ENCODE measurements at places on chromosomes 13 and 19.

DNA sequence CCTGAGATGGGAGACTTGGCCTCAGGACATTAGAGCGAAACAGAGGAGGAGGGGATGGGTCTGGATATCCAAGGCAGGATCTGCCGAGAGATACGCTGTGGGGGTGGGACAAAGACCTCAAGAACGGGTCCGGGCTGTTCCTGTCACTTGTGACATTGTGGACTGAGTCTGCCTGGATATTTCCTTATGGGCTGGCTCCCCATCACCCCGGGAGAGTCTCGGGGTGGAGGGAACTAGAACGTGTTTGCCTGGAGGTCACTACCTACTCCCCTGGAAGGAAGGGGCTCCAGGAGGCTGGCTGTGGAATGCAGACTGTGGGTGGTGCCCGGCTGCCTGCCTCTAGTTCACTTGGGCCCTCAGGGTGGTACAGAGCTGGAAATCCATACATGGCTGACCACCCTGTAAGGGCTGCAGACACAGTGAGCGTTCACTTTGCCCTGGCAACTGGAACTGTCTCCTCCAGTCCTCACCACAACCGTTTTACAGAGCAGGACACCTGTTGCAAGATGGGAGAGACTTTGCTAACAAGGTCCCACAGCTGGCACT, 26.4 kb downstream of the DNM2 start:
- no peak for DNase-seq

- no peak for DNase-seq
Measured at GRCh38 chr19:49486232-49486631, 1.2 kb upstream of the RPL13A start.

DNA sequence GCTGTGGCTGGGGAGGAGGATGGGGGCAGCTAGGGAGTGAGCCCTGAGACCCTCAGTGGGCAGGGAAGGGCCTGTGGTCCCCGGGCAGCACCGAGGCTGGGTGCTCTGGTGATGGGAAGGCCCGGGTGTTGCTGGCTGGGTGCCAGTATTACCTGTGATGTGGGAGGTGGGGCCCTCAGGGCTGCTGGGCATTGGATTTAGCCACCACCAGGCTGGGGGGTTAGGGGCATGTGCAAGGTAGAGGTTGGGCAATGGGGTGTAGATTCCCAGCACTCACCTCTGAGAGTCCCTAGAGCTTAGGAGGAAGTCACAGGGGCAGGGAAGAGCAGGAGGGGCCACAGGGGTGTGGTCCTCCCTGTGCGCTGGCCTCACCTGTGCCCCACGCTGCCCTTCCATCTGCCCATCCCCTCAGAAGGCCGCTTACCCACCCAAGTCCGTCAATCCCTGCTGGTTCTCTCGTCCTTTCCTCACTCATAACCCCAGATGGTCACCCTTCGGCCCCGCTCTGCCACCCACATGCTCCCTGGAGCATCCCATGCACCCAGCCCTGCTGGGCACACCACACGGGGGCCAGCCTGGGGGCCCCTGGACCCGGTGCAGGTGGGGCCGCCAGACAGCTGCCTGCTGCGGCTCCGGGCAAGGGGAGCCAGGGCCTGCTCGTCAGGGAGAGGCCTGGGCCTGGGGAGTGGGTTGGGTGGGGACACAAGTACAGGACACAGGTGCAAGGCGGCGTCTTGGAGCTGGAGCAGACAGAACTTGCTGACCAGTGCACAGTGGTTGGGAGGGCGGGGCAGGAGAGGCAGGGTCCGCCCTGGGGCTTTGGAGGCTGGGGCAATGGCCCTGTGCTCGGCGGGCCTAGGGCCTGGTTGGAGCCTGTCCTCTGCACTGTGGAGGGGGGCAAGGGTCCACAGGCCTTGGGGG, 12.5 kb downstream of the EPN1 start:
- DNase-seq: no peak

DNA sequence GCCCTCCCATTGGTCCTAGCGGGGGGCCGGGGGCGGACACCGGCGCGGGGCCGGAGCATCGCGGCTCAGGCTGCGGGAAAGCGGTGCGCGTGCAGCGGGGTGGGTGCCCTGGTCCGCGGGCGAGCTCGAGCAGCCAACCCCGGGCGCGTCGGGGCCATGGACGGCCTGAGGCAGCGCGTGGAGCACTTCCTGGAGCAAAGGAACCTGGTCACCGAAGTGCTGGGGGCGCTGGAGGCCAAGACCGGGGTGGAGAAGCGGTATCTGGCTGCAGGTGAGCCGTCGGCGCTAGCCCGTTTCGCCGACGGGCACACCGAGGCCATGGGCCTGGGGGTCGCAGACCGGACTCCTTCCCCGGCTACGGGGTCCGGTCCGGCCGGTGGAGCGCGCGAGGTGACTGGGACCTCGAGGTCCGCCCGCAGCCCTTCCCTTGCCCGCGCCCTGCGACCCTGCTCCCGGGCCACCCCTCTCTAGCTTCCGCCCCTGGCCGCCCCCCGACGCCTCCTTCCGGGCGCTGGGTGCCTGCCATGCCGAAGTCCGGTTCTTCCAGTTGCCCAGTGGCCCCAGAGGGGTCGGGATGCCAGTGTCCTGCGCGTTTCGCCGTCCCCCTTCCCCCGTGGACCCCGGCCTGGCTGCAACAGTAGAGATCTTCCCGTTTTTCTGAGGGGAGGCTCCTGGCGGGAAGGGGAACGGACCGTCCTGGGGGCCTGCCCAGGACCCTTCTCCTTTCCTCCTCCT, at the start of gene REEP6:
Gene REEP6, plus strand, starts transcription at position 68 of the 735 bp plus-strand sequence. Its CDS starts 89 bp downstream, at position 157.
- DNase-seq: no peak

DNA sequence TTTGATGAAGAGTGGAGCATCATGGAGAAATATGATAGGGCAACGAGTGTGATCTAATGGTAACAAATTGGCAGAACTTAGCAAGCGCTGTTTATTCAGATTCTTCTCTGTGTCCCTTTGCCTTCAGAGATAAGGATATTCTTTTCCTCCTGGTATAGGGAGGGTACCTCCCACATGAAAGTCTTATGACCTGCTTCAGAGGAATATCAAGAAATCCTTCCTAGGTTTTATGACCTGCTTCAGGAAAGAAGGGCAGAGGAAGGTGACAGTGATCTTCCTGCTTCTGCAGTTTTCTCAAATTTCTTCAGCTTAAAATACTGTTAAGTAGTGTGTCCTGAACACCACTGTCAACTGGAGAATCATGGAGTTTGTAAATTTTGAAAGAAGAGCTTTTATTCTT, 144.3 kb downstream of the DNAJC15 start:
- no peak for DNase-seq

DNA sequence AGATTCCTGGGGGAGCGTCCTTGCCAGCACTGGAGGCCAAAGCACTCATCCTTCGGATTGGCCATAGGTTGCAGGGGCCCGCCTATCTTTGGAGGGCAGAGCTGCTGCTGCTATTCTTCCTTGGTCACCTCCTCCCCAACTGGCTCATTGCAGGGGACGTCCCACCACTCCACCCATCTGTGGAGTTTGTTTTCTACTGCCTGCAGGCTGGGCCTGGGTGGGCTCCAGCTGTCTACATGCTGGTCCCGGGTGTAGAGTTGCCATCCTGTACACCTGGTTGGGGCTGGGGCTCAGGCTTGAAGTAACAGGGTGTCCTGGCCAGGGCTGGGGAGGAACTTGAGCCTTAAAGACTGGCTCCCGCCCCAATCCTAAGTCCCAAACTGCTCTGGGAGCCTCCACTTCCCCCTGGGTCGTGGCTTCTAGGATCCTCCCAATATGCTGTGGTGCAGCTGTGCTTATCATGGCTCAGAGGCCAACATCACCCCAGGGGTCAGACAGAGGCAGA, 2.1 kb downstream of the RNF225 start:
- no peak for DNase-seq

DNA sequence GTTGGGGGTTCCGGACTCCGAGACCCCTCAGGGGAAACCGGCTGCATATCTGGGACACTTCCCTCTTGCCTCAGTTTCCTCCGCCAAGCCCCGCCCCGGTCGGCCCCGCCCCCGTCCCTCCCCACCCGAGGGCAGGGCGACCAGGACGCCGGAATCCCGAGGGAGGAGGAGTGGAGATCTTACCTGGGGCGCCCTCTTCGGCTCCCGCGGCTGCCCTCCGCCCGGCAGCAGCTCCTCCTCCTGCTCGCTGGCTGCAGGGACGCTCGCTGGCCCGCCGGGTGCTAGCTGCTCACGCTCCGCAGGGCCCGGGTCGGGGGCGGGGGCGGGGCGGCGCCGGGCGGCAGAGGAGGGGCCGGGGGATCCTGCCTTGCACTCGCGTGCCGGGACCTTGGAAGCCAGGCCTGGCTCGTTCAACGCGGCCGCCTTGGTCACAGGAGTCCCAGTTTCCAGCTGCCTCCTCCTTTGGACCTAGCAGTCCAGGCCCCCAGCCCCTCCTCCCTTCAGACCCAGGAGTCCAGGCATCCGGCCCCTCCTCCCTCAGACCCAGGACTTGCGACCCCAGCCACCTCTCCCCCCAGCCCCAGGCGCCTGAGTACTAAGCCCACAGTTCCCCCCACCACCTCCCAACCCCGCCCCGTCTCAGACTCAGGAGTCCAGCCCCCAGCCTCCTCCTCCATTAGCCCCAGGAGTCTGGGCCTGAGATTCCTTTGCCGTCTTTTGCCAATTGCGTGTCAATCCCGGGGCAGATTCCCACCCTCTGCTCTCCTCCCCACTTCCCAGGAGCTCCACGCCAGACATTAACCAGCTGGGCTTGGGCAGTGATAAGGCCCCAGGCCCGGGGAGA, at the start of gene NTF4:
Gene NTF4, minus strand, starts transcription at position 51 of the 844 bp plus-strand sequence. CDS start 2,821 bp downstream, outside the sequence.
- DNase-seq: no peak

DNA sequence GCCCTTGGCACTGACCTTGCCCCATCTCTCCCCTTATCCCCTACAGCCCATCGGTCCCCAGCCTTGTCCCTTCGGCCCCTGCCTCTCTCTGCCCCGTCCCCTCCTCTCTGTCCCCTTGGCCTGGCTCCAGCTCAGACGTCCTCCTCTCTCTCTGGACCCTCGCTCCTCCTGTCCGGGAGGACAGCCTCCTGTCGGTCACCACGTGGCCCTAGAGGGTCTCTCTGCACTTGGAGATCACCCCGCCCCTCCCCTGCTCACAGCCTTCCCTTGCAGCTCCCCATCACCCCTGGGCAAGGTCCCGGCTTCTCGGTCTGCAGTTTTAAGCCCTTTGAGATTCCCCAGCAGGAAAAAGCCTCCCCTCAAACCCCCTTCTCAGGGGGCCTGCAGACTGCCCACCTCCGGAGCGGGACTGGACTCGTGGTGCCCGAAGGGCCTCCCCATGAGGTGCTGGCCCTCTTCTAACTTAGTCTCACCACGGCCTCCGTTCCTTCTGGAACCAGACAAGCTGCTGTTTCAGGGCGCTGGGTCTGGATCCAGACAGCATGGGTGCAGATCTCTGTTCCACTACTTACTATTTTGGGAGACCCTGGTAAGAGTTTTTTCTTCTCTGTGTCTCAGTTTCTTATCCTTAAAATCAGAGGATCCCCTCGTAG, 3.3 kb upstream of the KLK15 start:
- DNase-seq: no peak

DNA sequence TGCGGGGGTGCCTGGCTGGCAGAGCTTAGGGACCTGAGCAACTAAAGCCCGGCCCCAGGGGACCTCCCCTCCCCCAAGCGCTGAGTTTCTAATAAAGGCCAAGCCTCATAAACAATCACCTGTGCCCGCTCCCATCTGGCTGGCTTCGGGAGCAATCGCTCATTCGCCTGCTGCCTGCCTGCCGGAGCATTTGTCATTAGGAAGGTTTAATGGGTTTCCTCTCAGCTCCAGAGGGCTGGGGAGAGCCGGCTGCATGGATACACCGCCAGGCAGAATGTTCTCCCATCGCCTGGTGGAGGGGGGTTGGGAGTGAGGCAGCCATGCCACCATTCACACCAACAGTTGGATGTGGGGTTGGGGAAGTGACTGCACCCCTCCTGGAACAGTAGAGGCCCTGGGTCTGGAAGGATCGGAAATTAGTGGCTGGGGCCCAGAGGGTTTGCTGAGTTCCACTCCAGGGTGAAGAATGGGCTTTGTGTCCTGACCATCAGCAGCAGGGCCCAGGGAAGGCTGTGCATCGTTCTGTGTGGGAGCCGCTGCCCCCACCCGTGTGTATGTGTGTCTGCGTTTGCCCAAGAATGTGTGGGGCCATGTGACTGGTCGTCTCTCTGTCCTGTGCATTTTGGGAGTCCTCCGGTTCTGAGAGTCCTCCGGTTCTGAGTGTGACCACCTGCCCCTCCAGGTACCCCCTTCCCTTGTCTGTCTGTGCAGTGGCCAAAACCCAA, 15.3 kb downstream of the PIN1 start:
- no peak for DNase-seq

GRCh38 chr13:35669321-35669720, 192.8 kb upstream of the MAB21L1 start:
- DNase-seq: no peak

DNA sequence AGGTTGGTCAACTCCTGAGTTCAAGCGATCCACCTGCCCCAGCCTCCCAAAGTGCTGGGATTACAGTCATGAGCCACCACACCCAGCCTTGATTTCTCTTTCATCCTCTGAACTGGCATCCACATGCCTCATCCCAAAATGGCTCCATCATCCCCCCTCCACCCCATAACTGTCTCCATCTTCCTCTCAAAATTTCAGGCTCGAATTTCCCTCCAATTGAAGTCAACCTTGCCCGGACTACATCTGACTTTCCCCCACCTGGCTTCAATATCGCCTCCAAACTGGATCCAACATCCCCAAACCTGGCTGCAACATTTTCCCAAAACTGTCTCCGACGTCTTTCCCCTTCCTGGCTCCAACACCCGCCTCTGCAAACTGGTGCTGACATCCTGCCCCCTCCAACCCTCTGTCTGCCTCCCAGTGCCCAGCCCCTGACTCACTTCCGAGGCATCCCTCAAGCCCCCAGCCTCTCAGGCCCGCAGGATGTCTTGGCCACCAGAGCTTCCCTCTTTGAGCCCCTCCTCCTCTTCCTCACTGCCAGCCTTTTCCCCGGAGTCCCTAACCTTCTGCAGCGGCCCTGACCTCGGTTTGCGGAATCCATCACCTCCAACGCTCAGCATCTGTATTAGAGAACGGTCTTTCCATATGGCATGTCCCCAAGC, 943 bp downstream of the EXOC3L2 start:
- no peak for DNase-seq

DNA sequence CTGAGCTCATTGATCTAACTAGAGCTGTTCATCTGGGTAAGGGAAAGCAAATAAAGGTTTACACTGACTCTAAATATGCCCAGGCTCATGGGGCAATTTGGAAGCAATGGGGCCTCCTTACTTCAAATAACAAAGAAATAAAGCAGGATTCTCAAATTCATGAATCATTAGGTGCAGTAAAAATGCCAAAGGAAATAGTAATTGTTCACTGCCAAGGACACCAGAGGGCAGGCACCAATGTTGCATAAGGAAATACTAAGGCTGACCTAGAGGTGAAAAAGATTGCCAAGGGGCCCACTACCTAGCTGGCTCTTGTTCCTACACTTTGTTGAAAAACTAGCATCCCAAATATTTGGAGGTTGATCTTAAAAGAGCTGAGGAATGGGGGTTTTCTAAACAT, 1686.7 kb upstream of the MIR17HG start:
- no peak for DNase-seq

- no peak for DNase-seq
Measured at GRCh38 chr19:56138069-56138468, 3.0 kb upstream of the ZNF444 start.

- peak; percentile 37 for DNase-seq
Measured at GRCh38 chr13:41942462-41943094, 18.3 kb downstream of the VWA8 start.
